IPS DF 19.7 (cell line): ENCODE measurements at places on chromosomes 2 and 18.

GRCh38 chr2:160229591-160229990, 29.5 kb upstream of the ITGB6 start:
- DNase-seq = no peak

GRCh38 chr2:64727013-64727767, 73.5 kb upstream of the SERTAD2 start:
- DNase-seq = no peak

GRCh38 chr2:154452471-154452870, 246.0 kb upstream of the KCNJ3 start:
- DNase-seq = no peak

DNA sequence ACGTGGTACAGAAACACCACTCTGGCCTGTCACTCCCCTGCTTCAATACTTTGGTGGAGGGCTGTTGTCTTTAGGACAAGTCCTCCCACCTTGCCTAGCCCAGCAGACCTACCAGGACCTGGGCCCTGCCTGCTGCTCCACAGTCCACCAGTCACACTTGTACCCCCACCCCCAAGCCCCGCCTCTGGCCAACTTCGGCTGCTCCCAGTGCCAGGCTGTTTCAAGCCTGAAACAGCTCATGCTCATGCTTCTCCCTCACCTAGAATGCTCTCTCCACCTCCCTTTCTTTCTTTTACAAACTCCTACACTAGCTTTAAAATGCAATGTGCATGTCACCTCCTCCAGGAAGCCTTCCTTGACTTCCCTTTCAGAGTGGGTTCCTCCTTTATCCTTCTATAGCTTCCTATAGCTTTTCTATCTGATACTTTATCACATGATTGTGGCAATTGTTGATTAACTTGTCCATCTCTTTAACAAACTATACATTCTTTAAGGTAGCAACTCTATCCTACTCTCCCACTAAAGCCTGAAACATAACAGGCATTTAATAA, 4.8 kb upstream of the OXER1 start:
- no peak for DNase-seq

DNA sequence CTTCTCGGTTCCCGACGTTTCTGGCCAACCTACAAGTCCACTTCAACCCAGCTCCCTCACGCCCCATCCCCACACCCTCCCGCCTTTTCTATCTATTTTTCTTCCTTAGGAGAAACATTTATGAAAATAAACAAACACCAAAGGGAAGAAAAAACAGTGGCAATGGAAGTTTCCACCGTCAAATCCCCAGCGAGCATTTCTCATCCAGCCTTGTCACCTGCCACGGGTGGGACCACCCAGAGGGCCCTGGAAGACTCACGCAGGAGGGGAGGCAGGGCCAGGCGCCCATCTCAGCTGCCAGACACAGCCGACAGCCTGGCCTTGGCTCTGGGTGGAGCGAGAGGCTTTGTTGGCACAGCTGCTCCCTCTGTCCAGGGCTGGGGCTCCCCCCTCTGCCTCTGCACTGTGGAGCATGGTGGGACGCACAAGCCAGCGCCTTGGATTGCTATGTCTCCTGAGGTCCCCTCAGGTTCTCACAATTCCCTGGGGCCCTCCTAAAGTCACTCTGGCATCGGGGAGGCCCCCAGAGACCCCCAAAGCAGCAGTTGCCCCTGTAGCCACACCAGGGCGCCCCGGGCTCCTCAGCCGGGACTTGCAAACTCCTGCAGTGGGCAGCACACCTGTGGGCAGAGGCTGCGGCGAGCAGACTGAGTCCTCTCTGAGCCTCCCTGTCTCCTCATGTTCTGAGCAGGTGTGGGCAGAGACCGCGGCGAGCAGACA, 395.7 kb upstream of the SALL3 start:
- no peak for DNase-seq

DNA sequence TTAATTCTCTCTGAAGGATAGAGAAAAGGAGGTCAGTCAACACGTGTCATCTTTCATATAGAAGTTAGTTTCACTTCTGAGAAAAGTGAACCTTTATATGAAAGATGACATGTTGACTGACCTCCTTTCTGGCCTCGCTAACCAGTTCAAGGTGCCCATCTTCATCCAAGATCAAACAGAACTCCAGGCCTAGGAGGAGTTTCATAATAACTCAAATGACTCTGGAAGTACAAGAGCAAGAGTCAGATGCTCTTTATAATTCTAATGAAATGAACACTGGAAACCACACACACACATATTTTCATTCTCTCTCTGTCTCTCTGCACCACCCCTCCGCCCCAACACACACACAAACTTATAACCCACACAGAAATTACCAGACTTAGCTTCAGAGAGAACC, 16.3 kb downstream of the ANKRD44 start:
- DNase-seq = no peak
